ENCODE measurements at places on chromosomes 7 and 10.
A peak's percentile ranks its signal among the peaks of the same experiment; 100 is the strongest.

GRCh38 chr10:86340176-86340990 is 26.2 kb downstream of the GRID1 start:
- DNase-seq = no peak

GRCh38 chr10:58515291-58515941 is 2.7 kb downstream of the BICC1 start:
- no peak for DNase-seq

GRCh38 chr7:75727881-75728593 is 10.7 kb downstream of the HIP1 start:
- DNase-seq = peak; percentile 88

- DNase-seq = no peak
These were observed 30.0 kb upstream of the KLHL7 start for GRCh38 chr7:23075571-23075970.

DNA sequence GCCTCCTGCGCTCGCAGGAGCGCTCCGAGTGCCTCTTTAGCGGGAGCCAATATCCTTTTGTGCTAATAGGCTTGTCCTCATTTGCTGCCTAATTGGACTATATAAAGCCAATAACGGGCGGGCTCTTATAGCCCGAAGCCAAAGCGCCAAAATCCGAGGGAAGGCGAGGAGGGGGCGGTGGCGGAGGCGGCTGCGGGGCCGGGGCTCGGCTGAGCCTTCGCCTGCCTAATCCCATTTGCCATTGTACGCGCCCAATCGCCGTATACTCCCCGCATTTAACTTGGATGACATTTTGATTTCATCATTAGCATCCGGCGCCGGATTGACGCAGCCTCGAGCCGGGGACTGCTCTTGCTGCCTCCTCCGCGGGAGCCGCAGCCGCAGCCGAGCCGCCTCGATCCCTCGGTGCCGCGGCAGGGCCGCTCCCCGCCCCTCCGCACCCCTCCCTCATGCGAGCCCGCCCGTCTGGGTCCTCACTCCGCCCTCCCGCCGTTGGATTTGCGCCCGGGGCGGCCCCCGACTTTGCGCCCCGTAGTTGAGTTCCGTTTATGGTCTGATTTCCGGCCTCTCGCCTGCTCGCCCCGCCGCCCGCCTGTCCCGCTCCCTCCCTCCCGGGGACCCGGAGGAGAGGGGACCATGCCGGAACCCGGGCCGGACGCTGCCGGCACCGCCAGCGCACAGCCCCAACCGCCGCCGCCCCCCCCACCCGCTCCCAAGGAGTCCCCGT is at the start of gene HMX3:
HMX3 (plus strand) TSS at position 556 of the 727 bp plus-strand sequence; CDS start at position 637, 81 bp downstream.
- DNase-seq = no peak

DNA sequence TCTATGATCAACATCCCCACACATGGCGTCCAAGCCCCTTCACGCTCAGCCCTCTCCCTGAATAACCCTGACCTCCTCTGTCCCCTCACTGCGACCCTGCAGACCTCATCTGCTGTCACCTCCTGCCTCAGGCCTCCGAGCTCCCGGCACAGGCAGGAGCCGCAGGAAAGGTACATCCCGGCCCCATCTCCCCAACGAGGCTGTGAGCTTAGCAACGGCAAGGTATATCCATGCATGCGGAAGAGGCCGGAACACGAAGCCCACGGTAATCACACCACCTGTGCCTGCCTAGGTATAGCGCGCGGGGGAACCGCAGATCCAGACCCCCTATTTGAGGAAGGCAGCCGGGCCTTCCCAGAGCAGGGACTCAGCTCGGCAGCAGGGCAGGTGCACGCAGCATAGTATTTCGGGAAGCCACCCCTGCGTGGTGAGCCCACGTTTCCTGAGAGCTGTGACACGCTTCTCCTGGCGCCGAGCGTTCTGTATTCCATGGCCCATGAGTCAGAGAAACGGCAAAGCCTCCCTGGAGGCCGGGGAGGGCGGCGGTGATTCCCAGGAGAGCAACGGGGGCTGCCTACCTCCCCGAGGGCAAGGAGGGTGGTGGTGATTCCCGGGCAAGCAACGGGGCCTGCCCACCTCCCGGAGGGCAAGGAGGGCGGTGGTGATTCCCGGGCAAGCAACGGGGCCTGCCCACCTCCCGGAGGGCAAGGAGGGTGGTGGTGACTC is 50.1 kb upstream of the DNAAF5 start:
- no peak for DNase-seq

DNA sequence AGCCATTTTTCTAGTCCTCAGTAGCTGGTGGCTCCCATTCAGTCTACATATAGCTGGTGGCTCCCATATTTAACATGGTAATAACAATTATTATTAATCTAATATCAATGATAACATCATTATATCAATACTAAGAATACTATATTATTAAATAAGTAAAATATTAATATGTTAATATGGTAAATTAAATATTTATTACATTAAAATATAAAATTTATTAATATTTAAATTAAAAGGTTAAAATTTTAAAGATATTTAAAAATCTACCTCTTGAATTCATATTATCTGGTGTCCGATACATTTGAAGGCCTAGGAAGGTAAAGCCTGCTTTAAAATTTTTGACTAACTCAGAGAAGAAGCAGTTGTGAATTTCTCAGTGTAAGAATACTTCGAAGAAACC is 69.8 kb downstream of the SPAG6 start:
- DNase-seq = no peak

- no peak for DNase-seq
These were observed 11.1 kb downstream of the CAMK2G start for GRCh38 chr10:73863039-73863817.

- peak; percentile 22 for DNase-seq
These were observed 746 bp upstream of the MRPS16 start for GRCh38 chr10:73253225-73253555.
